ENCODE measurements at places on chromosomes 1 and 21.

- no peak for DNase-seq
Observed at GRCh38 chr1:80436851-80437250, 1363.9 kb upstream of the ADGRL2 start.

DNA sequence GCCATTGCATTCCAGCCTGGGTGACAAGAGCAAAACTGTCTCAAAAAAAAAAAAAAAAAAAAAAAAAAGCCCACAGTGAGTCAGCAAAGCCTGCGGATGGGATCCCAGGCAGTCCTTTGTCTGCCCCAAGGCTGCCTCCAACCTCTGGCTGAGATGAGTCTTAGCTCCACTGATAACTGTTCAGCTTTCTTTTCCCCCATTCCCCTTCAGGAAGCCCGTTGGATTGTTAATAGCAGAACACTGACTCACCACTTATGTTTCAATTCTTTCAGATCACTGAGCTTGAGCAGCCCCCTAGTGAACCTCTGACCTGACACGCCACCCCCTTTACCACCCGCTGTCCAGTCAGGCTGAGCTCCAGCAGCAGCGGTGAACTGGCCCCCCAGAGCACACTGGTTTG is 57.5 kb downstream of the ERG start:
- DNase-seq: no peak

DNA sequence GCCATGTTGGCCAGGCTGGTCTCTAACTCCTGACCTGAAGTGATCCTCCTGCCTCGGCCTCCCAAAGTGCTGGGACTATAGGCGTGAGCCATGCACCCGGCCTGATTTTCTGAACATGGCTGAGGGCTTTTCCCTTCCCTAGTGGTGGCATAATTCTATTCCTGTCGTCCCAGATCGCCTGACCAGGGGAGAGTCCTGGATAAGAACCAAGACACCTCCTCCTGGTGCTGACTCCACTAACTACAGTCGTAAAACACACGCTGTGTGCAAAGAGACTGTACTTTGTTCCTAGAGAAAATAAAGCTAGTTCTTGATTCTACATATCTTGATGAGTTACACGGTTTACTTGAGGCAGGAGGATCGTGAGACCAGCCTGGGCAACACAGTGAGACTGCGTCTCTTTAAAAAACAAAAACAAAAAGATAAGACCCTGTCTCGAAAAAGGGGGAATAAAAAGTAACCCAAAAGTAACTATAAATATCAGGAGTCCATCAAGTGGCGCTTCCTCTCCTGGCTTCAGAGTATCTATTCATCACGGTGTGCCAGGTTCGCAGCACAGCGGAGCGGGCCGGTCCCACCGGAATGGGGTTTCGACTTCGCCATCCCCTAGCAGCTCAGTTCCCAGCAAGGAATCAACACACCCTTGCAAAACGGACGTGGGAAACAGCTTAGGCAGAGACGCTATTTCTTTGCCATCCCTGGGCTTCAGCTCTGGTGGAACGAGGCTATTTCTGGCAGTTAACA is 973 bp downstream of the SDF4 start:
- no peak for DNase-seq

- DNase-seq: no peak
Observed at GRCh38 chr1:81006502-81006901, 794.2 kb upstream of the ADGRL2 start.

DNA sequence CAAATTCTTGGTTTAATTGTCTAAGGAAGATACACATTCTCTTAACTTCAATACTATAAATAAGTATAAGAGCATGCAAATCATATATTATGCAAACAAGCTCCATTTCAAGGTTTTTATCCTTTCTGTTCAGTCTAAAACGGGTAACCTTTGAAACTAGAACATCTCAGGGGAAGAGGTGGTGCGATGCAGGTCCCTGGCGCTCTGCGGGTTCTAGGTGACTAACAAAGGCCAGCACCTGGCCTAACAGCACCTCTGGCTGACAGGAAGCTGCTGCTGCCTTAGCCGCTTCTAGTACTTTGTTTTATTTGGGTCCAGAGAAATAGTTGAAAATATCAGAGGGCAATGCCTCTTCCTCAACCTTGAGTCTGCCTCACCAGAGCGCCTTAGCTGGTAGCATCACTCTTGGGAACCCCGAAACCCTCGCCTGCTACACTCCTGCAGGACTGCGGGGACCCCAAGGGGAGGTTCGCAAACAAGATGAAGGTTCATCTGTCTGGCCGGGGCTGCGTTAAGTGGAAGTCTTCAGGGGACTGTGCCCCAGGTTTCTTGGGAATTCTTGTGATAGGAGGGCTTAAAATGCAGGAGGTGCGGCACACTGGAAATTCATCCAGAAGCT is 45.5 kb downstream of the PRDM15 start:
- no peak for DNase-seq

Measured in stimulated activated CD4-positive, alpha-beta T cell treated with anti-CD3 and anti-CD28 coated beads, Interleukin-4, amount 100 ng/mL, for 24 hours (primary cell).